CD4-positive, alpha-beta T cell (primary cell): ENCODE measurements at places on chromosomes 3 and 15.
A peak's percentile ranks its signal among the peaks of the same experiment; 100 is the strongest.

DNA sequence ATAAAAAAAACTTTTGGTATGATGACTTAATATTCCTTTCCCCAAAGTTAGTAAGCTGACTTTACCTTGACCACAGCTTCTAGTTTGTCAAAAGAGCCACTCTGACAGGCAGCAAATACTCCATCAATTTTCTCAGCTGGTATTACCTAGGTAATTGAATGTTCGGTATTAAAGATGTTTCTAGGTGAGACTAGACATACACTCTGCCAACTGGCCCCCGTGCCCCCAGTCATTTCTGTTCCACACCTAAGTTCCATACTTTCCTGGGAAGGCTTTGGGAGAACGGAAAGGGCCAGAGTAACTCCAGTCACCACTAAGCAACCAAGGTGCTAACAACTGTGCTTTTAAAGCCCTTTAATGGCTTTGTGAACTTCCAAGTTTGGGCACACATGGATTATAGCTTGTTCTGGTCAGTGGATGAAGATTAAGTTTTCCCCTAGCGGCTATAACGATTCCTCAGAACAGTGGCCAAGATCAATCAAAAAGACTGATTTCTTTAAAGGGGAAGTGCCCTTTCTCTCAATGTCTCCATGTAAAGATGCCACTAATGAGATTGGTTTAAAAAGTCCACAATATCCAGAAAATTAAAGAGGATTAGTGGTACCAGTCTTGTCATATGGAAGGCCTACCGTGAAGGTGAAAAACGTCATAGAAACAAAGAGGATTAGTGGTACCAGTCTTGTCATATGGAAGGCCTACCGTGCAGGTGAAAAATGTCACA lies 7.0 kb downstream of the EIF4A2 start:
- no peak for DNase-seq

- DNase-seq, result no peak
These were observed 303.1 kb upstream of the CTDSPL start for GRCh38 chr3:37558580-37558979.

GRCh38 chr3:105688821-105689220 lies 180.0 kb downstream of the CBLB start:
- no peak for DNase-seq

DNA sequence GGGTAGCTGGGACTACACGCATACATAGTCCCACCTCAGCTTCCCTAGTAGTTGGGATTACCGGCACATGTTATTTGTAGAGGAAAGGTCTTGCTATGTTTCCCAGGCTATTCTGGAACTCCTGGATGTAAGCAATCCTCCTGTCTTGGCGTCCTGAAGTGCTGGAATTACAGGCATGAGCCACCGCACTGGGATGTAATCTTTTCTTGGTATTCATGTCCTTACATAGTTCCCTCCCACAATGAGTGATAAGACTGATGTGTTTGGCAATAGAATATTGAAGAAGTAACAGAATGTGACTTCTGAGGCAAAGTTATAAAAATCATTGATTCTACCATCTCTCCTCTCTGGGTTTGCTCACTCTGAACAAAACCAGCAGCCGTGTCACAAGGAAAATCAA lies 22.7 kb upstream of the ALCAM start:
- no peak for DNase-seq

- no peak for DNase-seq
These were observed 5.6 kb downstream of the PRTG start for GRCh38 chr15:55737373-55737772.

GRCh38 chr3:5053021-5053831 lies 68.9 kb upstream of the ARL8B start:
- no peak for DNase-seq

DNA sequence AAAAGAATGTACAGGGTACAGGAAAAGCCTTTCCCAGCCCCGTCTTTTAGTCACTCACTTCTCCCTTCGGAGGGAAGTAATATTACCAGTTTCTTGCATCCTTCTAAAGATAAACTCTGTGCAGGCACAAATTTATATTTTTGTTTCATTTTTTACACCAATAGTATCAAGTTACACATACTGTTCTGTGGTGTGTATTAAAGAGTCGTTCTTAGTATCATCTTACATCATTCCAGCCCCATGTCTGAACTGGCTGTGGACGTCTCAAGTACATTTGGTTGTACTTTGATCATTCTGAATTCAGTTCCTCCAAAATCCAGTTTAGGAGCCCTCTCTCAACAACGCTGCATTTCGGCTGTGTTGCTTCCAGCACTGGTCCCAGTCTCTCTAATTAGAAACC lies 68.7 kb downstream of the LMLN start:
- DNase-seq, result no peak

- DNase-seq, result peak; percentile 59
These were observed 3.8 kb downstream of the TCTA start for GRCh38 chr3:49415931-49416601.

GRCh38 chr3:71441217-71441924 lies 142.2 kb downstream of the FOXP1 start:
- DNase-seq, result no peak

DNA sequence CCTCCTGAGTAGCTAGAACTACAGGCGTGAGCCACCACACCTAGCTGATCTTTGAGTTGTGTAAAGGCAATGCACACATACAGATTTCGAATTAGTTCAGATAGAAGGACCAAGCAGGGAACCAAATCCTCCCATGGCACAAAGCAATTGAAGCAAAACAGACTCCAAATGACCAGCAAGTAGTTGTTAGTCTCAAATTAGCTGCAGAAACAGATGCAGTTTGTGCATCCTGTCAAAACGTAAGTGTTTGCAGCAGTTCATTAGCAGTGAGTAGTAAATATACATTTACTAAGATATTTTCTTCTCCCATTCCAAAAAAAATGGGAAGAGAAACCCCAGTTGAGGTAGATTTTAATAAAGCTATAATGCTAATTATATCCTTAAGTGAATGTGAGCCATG lies 15.8 kb upstream of the FAM174B start:
- no peak for DNase-seq

DNA sequence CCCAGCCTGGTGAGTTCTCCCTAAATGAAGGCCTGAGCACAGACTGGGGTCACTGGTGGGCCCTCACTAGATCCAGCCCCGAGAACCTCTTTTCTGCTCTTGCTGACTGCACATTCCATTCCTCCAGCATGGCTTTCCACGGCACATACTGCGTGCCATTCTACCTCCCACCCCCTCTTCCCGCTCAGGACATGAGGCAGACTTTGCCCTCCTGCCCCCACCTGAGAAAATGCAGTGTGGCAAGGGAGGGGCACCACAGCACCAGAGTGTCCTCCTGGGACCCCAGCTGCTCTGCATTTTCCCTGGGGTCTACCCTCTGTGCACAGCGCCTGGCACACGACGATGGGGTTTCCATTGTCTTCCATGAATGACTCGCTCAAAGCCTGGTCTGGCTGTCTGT lies 6.1 kb upstream of the SLCO2A1 start:
- DNase-seq, result no peak

- DNase-seq, result no peak
These were observed 127.7 kb upstream of the IQSEC1 start for GRCh38 chr3:13200946-13201345.

DNA sequence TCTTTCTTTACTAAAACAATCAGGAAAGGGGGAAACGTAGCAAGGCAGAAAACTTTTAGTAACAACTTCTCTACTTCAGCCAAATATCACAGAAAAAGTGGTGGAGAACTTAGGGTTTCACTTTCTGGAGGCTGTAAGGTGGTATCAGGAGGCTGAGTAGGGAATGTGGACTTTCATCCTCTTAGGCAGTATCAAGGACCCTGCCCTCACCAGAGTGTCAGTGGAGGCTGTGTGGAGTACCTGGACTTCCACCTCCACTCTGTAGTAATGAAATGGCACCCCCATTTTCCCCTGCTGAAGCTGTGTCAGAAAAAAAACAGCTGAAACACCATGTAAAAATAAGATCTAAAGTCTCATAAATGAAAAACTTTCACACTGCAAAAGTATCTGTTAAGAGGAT lies 11.2 kb upstream of the HHLA2 start:
- DNase-seq, result no peak

- DNase-seq, result no peak
These were observed 278.0 kb downstream of the FOXP1 start for GRCh38 chr3:71305231-71306206.

GRCh38 chr3:156071031-156071430 lies 49.3 kb upstream of the KCNAB1 start:
- no peak for DNase-seq

DNA sequence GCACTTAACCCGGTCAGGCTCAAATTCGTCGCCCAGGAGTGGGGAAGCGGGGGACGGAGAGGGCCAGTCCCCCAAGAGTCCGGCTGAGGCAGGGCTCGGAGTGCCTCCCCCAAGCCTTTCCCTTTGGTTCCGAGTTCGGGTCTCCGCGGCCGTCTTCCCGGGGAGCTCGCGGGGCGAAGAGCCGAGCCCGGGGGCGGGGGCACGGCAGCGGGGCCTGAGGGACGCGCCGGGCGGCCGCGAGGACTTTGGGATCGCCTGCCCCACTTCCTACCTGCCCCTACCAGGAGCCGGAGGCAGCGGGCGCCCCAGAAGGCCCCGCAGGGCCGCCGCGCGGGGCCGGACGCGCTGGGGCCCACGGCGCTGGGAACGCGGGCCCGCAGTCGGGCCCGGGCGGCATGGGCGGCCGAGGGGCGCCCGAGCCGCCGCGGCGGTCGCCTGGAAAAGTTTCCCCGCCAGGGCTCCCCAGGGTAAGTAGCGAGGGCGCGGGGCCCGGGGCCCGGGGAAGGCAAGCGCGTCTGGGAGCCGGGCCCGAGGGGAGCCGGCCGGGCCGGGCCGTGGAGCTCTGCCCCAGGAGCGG lies 2.8 kb downstream of the FURIN start:
- no peak for DNase-seq

DNA sequence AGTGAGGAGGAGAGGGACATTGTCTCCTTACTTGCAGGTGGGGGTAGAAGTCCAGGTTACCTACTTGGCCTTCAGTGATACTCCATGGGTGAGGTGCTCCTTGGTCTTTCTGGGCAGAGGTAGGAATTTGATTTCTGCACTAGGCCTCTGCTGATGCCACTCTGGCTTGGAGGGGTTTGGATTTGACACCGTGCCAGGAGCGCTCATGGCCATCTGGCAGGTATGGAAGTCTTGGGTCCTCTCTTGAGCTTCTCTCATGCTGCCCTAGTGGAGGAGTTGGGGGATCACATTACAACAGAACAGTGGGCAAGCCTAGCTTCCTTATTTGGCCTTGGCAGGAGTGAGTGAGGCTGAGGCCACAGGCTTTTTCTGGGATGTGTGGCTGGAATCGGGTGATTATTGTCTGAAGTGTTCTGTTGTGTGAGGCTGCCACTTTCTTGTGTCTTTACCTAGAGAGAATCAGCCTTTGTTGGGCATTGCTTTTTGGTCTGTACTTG lies 525.0 kb downstream of the GABRG3 start:
- DNase-seq, result no peak

GRCh38 chr3:50130436-50130835 lies 24.7 kb upstream of the SEMA3F start:
- no peak for DNase-seq

GRCh38 chr3:13495351-13495813 lies 15.3 kb downstream of the HDAC11 start:
- no peak for DNase-seq

DNA sequence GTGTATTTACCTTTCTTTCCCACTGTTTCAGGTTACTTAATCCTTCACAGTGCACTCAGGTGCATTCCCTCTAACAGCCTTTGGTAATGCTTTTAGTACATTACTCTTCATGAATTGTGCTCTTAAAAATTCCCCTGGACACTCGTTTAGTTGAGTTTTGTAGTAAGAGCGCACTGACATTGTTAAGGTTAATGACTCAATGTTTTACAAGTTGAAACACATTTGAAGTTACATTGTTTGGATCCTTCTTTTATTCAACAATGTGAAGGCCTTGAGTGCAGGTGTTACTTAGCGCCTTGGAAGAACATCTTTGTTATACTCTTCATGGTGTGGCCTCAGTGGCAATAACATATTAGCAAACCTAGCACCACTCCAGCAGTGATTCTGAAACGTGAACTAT lies 739.6 kb downstream of the NAALADL2 start:
- no peak for DNase-seq

GRCh38 chr3:72462595-72463011 lies 385.6 kb downstream of the SHQ1 start:
- DNase-seq, result no peak

- no peak for DNase-seq
These were observed 84.6 kb upstream of the SLC7A14 start for GRCh38 chr3:170670504-170670903.

- DNase-seq, result no peak
These were observed 14.0 kb upstream of the SPINK8 start for GRCh38 chr3:48347500-48347899.

DNA sequence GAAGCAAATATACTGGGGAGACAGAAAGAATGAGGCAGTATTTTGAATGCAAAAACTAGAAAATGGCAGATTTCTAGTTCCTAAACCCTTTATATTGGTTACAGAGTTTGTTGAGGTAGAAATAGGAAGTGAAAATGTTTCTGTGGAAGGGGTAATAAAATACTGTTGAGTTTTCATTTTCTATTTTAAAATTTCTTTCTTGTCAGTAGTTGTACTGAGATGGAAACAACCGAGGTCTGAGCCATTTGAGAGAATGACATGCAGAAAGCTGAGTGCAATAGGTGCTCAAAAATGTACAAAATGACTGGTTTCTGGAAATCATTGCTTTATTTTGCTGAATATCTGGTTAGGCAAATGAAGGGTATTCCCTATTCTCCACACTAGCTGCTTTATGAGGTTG lies 361.4 kb downstream of the CHL1 start:
- DNase-seq, result no peak

DNA sequence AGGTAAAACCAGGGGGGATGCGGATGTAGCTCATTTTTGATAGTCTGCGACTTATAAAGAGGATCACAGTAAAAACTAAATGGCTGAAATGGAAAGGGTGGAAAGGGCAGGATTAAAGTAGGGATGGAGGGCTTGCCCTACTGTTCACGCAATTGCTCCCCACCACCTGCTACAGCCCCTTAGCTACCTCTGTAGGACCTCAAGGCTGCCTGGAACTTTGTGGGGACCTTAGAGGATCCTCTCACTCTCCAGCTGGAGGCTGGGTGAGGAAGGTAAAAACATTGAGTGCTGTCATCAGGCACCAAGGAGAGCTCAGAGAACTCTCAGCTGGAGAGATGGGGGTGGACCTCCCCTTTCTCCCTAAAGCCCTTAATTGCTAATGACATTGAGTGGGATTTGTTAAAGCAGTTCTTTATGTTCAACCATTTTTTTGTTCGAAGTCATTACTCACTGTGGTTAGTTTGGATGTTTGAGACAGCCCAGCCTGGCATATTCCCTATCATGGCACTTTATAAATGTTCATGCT lies 213.0 kb downstream of the CLSTN2 start:
- DNase-seq, result no peak

DNA sequence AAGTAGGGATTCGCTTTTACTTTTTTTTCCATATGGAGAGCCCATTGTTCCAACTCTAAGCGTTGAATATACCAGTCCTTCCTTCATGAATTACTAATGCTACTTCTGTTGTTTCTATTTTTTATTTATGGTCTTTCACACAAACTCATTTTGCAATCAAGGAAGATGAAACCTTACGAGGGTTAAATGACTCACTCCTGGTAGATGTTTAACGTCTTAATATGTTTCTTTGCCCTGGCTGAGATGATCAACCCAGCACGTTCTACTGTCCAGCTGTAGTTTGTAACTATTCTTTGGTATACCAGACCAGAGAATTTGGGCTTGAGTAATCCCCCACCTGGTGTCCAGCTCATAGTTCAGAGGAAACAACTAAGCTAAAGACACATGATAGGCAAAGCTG lies 23.1 kb downstream of the CDCP1 start:
- DNase-seq, result no peak
